ENCODE measurements at places on chromosomes 11 and 22.

DNA sequence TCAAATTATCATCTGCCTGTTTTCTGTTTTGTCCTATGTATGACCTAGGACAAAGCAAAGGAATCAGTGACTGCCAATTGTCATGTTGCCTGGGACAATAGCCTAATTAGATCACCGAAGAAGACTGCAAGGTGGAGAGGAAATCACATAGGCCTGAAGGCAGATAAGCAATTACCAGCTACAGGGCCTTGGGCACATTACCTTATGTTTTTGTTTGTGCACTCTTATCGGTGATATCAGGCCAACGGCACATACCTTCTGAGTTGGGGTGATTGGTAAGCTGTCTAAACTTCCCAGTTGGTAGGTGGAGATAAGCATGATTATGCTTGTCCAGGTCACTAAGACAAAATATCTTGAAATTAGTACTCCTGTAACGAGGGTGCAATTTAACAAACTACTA, 58.1 kb upstream of the FAM181B start:
- no peak for DNase-seq

GRCh38 chr22:23673826-23674690, 16.8 kb upstream of the RGL4 start:
- no peak for DNase-seq

GRCh38 chr11:66011239-66011784, 496 bp upstream of the CST6 start:
- DNase-seq: no peak

GRCh38 chr22:44160421-44160820, 20.3 kb upstream of the PARVG start:
- DNase-seq: no peak

DNA sequence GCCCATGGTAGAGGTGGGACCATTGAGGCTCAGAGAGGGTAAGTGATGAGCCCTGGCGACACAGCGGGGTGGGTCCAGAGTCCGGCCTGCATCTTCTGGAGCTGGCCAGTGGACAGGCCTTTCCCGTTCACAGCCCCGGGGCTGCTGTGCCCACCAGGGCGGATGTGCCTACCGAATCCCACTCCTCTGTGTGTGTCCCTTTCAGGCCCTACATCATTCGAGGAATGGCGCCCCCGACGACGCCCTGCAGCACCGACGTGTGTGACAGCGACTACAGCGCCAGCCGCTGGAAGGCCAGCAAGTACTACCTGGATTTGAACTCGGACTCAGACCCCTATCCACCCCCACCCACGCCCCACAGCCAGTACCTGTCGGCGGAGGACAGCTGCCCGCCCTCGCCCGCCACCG, 11.9 kb upstream of the PPP6R3 start:
- no peak for DNase-seq

- DNase-seq: no peak
Observed at GRCh38 chr11:74466916-74467885, at the start of gene KCNE3. Gene KCNE3, minus strand, starts transcription at chr11:74467549. Its CDS starts 9,986 bp downstream, at chr11:74457563.

DNA sequence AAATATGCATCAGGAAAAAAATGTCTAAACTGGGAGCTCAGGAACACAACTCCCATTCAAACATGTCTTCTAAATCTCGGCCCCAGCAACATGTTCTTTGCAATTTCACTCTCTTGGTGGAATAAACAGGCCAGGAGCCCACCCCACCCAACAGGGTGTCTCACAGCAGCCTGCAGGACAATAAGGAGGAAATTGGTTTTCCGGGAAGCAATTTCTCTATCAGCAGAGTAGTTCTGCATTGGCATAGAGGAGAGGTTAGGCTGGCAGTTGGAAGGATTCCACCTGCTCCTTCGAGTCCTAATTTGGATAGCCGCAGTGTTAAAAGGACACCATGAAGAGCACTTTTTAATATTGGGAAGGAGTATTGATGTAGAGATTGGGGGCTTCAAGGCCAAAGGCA, 55.9 kb upstream of the BARX2 start:
- DNase-seq: no peak

DNA sequence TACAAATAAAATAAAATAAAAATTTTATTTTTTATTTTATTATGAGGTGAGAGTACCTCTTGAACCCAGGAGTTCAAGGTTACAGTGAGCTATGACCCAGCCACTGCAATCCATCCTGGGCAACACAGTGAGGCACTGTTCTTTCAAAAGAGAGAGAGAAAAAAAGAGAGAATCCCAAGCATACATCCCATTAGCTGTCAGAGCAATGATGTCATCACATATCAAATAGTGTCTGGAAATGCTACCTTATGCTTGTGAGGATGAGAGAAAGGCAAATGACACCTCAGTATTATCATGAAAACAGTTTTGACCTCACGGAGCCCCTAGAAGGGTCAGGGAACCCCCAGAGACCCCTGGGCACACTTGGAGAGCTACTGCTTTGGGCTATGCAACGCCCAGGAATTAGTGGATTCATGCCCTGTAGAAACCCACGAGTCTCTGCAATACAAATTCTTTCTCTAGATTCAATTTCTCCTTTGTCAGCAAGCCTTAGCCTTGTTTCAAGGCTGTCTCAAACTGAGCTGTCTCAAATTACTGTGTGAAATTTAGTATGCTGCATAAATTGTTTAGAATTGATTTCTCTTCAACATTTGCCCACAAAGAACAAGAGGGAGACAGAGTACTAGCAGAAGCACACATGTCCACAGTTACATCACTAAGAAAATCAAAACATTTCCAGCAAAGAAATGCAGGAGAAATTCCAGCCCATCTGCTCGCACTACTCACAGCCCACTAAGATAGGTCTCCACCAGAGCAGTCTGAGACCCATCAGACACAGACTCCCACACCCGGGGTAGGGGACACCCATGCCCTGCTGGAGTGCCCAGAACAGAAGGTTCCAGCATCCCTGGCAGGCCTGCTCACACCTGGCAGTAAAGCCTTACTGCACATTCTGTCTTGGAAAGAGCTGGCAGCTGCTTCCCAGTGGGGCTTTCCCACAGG, 18.1 kb downstream of the DGCR2 start:
- peak; percentile 9 for DNase-seq

DNA sequence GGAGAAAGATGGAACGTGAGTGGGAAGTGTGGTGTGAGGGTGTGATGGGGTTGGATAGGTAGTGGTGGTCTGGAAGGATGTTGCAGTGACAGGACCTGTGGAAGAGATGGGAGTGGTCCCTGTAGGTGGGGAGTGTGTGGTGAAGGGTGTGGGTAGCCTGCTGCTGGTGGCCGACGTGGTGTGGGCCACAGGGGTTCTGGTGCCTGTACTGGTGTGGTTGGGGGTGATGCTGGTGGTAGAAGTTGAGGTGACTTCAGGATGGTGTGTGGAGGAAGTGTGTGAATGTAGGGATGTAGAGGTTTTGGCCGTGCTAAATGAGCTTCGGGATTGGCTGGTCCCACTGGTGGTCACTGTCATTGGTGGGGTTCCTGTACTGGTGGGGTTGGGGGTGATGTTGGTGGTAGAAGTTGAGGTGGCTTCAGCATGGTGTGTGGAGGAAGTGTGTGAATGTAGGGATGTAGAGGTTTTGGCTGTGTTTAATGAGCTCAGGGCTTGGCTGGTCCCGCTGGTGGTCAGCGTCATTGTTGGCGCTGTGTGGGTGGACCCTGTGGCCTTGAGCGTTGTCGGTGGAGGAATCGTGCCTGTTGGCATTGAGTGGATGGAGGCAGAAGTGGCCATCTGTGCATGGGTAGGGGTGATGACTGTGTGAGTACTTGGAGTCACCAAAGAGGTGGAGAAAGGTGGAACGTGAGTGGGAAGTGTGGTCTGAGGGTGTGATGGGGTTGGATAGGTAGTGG, 19.1 kb downstream of the MUC6 start:
- no peak for DNase-seq

DNA sequence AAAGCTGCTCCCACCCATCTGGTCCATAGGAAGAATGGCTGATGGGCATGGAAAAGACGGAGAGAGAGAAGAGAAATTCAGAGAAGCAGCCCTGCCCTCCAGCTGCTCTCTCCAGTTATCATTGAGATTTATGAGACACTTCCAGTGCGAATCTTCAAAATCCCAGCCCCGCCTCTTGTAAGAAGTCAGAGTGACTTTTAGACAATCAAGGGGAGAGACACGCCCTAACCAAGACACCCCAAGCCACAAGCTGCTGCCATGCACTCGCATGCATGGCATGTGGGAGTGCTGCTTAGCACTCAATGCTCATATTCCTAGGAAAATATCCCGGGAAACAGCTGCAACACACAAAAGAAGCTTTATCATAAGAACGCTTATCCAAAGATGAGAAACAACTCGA, 110.6 kb upstream of the BID start:
- no peak for DNase-seq

DNA sequence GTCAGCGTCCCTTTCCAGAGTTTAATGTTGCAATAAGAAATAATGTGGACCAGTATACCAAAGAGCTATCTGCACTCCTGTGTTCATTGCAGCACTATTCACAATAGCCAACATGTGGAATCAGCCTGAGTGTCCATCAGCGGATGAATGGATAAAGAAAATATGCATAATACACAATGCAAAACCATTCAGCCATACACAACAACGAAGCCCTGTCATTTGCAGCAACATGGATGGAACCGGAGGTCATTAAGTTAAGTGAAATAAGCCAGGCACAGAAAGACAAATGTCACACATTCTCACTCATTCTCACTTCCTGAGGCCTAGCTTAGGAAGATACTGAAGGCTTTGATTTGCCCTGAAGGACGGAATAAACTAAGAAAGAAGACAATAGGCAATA, 22.1 kb downstream of the SLC5A4 start:
- DNase-seq: no peak

DNA sequence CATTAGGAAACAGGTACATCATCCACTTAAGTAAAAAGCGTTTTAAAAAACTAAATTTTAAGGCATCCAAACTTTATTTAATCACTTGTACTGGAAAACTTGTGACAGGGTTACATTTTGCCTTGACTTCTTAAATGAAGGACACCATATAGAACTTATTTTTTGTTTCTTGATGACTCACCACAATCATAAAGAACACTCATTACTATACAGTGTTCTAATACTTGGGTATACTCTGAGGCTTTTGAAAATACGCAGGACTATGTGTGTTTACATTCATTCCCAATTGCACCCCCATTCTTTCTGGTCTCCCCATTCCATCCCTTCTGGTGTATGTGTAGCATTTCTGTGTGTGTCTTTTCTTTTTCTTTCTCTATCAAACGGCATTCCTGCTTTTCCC, 69.9 kb downstream of the ZBTB44 start:
- no peak for DNase-seq

DNA sequence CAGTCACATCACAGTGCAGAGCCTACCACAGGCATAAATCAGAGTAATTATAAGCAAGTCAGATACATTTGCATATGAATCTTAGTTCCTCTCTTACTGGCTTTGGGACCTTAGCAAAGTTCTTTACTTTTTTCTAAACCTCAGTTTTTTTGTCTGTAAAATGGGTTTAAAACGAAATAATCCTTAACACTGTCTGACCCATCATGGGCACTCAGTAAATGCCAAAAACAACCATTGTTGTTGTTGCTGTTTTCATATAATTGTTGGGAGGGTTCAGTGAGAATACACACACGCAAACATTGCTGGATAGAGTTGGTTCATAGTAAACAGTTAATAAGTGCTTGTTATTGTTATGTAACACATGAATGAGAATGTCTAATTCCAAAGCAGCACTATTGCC, 184.9 kb downstream of the BLID start:
- no peak for DNase-seq

DNA sequence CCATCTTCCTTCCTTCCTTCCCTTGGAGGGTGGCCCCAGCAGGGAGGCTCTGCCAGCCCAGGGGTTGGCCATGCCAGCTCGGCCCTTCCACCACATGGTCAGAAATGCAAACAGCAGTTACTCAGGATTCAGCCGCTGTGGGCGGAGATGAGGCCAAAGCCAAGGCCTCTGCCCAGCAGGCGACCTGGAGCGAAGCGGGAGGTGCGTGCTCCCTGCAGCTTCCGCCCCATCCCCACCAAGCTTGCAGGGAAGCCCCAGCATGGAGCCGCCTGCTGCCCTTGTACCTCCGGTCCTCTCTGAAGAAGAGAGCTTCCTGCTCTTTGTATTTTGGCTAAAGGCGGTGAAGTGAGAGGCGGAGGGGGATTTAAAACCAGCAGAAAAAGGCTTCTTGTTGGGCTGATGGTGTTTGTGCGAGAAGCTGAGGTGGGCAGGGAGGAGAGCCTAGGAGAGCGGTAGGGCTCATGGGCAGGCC, 50.4 kb downstream of the ANO1 start:
- DNase-seq: no peak

GRCh38 chr11:47550288-47551047, 2.5 kb downstream of the CELF1 start:
- DNase-seq: no peak

All from DMS 273 treated with DMSO at 0.1 percent for 48 hours (cell line).